Activated gamma-delta T cell (primary cell): ENCODE measurements at places on chromosomes 16 and 17.

DNA sequence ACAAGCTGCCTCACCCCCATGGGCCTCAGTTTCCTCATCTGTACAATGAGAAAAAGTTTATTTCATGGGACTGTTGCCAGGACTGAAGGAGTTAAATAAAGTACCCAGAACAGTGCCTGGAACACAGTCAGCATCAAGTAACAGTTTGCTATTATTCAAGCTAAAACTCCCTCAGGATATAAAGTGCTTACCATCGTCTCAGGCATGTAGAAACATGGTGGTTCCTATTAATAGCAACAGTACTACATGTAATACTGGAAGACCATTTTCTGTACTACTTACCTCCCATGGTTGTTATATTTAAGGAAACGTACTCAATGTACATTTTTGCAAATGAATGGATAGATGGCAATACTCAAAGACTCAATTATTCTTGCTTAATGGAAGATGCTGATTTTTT, 93.4 kb downstream of the NCOR1 start:
- no peak for DNase-seq

DNA sequence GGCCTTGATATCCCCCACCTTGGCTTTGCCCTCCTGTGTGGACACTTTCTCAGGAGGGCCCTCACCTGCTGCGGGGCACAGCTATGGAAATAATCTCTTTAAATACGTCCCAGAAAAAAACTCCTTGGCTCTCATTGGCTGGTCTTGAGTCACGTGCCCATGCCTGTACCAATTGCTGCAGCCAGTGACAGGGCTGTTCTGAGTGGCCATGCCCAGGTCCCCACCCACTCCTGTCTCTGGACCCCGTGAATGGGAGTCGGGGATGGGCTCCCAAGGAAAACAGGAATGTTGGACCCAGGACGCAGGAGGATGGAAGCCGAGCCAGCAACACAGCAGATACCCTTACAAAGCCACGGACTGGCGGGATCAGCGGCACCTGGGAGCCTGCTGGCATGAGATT, 53.1 kb upstream of the CDR2 start:
- no peak for DNase-seq

GRCh38 chr17:46063241-46063640, 64.2 kb downstream of the STH start:
- DNase-seq = no peak

DNA sequence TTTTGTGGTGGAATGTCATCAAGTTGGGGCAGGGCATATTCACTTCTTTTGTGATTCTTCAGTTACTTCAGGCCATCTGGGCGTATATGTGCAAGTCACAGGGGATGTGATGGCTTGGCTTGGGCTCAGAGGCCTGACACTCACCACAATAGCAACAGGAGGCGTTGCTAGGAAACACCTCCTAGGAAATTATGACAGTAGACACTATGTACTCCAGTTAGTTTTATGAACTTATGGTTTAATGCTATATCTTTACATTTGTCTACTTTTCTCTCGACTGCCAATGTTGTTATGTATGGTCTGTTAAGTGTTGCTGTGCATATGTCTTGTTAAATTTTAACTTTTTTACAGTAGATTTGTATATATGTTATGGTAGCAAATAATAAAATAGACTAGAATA, 788.7 kb upstream of the GOT2 start:
- no peak for DNase-seq

- DNase-seq = no peak
Measured at GRCh38 chr17:17900615-17901520, 64.1 kb upstream of the SREBF1 start.

DNA sequence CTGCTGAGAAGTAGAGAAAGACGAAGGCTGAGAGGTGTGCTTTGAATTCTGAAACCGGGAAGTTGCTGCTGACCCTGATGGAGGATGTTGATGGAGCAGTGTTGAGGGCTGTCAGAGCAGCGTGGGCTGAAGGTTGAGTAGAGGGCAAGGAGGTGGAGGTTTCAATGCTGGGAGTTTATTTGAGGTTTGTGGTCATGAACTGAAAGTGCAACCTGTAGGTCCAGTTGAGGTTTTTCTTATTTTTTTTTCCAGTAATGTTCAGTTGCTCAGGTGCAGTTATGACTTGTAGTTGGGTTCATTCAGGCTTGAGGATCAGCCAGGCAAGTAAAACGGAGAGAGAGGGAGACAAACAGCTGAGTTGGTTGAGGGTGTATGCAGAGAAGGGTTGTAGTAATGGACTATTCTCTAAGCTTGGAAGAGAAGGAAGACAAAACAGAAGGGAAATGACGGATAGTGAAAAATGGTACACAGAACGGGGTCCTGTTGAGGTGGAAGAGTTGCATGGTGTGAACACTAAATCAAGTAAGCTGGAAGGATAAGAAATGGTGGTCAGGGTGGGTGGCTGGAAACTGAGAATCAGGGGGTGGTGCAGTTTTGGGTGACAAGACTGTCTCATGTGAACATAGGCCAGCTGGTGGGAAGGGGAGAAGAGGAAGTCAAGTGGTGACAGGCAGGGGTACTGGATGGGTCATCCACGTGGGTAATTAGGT, 8.7 kb upstream of the UBE2G1 start:
- DNase-seq = no peak

DNA sequence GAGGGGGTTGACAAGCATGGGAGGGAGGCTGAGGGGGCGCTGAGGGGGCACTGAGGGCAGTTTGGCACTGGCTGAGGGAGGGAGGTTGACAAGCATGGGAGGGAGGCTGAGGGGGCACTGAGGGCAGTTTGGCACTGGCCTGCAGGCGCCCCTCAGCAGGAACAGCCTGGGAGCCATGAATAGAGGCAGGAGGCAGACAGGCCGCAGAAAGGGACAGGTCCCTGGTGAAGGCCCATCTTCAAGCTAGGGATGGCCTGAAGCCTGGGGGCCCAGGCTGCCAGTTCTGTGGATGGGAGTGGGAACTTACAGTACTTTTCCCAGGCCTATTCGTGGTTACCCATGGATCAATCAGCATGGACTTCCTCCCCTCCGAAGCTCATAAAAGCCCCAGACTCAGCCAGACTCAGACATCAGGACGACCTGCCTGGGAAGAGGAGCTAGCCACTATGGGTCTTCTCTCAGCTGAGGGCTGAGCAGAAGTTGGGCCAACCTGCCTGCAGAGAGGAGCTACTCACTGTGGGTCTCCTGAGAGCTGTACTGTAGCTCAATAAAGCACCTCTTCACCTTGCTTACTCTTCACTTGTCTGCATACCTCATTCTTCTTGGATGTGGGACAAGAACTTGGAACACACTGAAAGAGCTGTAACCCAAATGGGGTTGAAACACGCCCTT, 72.8 kb upstream of the BRD7 start:
- DNase-seq = no peak

GRCh38 chr17:65198653-65199382, 61.6 kb downstream of the RGS9 start:
- no peak for DNase-seq

DNA sequence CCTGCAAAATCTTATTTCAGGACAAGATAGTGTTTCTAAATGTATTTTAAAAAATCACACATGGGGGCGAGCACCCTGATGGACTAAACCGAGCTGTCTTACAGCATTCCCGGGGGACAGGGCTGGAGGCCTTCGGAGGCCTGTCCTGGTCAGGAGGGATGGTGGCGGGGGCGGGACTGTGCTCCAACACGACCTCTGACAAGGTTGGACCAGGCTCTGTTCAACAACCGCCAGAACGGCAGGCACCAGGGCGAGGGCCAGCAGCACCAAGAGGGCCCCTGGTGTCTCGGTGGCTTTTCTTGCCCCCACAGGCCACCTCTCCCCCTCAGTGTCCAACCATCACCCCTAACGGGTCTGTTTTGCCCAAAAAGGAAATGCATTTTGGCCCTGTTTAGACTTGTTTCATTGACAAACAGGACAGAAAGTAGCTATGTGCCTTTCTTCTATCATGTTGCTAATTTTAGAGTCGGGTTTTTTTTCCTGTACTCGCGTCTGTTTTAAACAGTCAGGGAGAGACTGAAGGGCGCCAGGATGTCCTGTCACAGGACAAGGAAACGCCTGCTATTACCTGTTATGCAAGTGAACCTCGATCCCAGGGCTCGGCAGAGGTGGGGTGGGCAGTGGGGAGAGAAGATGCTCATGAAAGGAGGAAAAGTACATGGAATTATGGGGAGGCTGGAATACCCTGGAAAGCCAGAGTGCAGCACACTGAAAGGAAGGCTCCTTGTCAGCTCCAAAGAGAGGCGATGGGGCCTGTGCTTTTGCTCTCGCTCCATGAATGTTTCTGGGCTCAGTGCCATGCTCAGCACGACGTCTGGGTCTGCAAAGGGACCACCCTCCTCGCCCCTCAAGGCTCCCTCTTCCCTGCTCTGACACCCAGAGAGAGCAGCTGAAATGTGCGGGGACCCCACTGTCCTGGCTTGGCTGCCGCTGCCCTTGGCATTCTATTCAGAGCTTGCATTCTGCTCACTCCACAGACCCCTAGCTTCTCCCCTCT, 11.9 kb downstream of the TMEM204 start:
- no peak for DNase-seq

- no peak for DNase-seq
Measured at GRCh38 chr16:5442054-5442453, 344.5 kb upstream of the EEF2KMT start.
